Esophagus muscularis mucosa (tissue), 4 donors: ENCODE measurements at places on chromosomes 2 and 18.
A peak's percentile ranks its signal among the peaks of the same experiment; 100 is the strongest.

DNA sequence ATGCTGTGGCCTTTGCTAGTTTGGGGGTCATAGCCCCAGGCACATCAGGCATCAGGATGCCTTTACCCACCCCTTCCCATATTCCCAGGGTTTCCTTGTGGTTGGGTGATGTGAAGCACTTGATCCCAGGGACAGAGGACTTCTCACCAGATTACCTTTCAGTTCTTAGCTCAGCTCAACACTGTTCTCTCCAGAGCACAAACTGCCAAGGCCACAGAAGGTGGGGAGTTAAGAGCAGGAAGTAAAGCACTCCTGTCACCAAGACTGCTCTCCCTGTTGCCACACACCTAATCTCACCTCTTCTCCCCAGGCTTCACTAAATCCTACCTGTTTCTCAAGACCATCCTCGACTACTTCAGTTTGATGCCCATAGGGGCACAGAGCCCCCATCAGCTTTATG is 25.9 kb downstream of the FHOD3 start:
- DNase-seq = peak; percentile 50

DNA sequence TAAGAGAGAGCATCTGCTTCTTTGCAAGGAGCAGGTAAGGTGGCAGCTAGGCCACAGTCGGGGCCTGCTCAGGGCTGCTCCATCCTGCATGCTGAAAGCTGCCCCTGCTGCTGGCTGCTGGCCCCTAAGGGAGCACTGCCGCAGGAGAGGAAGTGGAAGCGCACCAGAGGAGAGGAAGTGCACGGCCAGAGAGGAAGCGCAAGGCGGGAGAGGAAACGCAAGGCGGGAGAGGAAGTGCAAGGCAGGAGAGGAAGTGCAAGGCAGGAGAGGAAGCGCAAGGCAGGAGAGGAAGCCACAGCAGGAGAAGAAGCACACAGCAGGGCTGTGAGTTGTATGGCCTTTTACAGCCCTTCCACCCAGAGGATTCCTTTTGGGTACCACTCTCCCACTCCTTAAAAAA is 539.0 kb upstream of the TNP1 start:
- DNase-seq = peak; percentile 90

- DNase-seq = no peak
Measured at GRCh38 chr2:29744976-29745375, 176.4 kb downstream of the ALK start.

GRCh38 chr2:217106650-217107014 is 246.8 kb upstream of the TNP1 start:
- peak; percentile 81 for DNase-seq

DNA sequence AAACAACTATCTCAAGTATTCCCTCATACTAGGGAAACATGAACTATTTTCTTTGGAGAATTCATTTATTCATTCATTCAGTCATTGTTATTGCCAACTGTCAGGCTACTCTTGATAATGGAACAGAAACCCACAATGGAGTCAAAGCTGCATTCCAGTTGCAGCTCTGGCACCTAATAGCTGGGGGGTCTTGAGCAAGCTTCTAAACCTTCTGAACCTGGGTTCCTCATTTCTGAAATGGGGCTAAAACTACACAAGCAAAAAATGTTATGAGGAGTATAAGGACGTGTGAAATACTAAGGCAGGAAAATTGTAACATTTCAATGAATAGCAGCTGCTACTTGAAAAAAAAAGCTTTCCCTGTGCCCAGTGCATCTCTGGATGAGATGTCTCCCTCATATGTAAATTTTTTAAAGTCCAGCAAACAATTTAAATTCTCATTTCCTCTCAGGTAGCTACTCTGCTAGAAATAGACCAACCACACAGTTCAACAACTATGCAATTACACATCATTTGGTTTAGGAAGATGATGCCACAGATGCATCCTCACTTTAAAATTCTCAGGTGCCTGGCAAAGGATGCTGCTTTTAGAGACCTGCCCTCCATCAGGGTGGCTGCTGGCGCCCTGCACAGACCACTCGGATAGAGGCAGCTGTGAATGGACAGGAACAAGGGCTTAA is 38.5 kb downstream of the SPRED2 start:
- DNase-seq = no peak

GRCh38 chr2:142989273-142990204 is 112.1 kb downstream of the KYNU start:
- DNase-seq = no peak

GRCh38 chr2:202147775-202148174 is 74.7 kb downstream of the KIAA2012 start:
- no peak for DNase-seq

GRCh38 chr2:121898483-121898882 is 143.0 kb downstream of the TSN start:
- no peak for DNase-seq

GRCh38 chr2:119718501-119719260 is 39.7 kb downstream of the TMEM177 start:
- no peak for DNase-seq

DNA sequence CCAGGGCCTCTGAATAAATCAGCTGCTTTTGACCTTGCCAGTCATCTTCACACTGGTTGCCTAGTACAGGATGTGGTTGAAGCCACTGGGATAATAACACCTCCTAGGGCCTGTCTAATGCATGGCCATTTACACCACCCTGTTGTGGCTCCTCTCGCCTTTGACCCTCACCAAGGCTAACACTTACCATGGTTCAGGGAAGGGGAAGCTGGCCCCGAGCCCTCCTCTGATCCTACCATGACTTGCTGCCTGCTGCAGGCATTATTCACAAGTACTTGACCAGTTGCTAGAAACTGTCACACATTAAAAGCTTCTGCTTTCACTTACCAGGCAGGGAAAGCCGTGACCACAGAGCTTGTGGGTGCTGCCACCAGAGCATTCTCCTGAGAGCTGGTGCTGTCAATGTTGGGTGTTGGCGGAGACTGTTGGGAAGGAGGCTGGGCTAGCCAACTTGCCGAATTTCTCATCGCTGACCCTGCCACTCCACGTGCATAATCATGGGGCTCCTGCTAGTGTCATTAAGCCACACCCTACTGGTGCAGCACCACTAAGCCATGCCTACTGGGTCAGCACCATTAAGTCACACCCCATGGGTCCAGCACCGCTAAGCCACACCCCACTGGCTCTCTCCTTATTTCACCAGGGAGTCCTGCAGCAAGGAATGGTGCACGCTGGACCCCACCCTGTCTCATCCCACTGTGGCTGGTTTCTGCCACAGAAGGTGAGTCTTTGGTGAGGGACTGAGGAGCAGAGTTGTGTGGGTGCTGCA is 47.0 kb upstream of the TTC39C start:
- peak; percentile 91 for DNase-seq

DNA sequence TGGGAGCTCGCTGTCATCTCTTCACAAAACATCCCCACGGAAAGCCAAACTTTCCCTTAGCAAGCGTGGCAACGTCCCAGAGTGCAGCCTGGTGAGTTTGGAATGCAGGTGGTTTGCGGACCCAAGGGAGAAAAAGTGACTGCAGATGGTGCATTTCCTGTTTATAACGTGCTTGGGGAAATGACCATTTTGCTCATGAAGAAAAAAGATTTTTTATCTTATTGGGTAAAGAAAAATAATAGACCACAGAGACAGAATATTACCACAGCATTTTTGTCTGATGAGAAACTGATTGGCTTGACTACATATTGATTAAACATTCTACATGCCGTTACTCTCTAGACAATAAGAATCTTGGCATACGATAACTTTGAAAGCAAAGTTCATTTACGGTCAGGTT is 136.5 kb downstream of the COPS8 start:
- DNase-seq = no peak

GRCh38 chr2:212538305-212539071 is at the start of gene ERBB4:
Gene ERBB4 (minus strand): TSS chr2:212538802. CDS start chr2:212538530, 272 bp downstream.
- no peak for DNase-seq

GRCh38 chr18:30277676-30278075 is 764.9 kb downstream of the DSC3 start:
- DNase-seq = no peak

DNA sequence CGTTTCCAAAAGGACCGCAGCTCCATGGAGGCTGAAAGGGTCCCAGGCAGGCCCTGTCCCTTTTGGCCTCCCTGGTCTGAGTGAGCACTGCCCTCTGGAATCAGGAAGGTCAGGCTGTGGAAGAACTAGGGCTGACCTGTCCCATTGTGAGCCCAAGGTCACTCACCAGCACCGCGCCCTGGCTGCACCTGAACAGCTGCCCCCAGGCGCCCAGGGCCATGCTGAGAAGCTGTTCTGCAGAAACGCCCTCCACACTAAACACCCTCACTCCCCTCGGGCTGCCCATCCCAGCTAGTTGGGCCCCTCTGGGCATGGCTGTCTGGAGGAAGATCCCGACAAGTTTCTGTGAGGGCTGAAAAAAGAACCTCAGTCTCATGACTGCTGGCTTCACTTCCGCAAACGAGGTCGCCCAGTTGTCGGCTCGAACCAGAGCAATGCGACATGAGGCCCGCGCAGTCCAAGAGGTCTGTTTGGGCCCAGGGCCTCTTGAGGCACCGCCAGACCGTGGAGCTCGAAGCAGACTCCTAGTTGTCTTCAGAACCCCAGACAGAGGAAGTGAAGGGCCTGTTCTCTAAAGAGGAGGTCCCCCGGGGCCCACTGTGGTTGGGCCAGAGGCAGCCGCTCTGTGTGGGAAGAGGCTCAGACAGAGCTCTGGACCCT is 64.4 kb downstream of the INPP5D start:
- no peak for DNase-seq

- no peak for DNase-seq
Measured at GRCh38 chr2:44680983-44681531, 260.4 kb upstream of the SIX3 start.

GRCh38 chr2:210541290-210541902 is 15.0 kb upstream of the CPS1 start:
- DNase-seq = no peak

GRCh38 chr2:45567974-45568789 is 42.9 kb downstream of the SRBD1 start:
- DNase-seq = no peak

DNA sequence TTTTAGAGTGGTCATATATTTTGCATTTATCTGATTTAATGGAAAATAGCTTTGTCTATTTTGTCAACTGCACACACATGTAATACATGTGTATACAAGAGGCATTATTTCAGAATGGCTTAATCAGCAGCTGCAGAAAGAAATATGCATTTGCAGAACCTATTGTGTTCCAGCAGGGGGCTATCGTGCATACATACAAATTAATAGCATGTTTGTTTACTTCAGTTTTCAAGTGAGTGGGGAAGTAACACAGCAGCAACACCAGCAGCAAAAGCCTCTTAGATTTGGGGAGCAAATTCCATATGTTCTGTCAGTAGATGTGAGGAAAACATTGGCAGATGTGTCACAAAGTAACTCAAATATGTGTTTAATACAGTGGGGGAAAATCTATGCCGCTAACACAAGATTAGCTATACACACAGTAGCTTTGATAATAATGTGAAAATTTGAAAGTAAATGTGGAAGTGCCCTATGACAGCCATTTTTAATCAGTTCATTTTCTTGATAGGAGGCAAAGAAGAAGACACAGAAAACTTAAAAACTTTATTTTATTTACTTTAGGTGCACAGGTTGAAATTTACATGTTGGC is 218.1 kb downstream of the WDR7 start:
- DNase-seq = no peak

- no peak for DNase-seq
Measured at GRCh38 chr2:73063472-73063871, 8.0 kb downstream of the SFXN5 start.

- DNase-seq = no peak
Measured at GRCh38 chr2:121804340-121804739, 48.9 kb downstream of the TSN start.

- DNase-seq = no peak
Measured at GRCh38 chr2:71503837-71504236, 50.5 kb downstream of the DYSF start.

DNA sequence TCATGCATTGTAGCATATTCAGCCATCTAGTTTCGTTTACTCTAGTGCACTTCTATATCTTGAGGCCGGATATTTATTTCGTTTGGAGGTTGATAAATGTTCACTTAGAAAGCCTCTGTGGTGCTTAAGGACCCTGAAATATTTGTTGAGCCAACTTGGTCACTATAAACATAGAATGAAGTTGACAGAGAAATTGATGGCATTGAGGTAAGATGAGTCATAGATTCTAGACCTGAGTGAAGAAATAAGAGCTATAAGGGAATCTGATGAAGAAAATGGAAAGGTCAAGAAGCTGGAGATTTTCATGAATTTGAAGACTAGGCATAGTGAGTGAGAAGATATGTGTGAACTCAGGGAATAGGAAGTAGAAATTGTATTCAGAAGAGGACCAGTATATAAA is 35.9 kb downstream of the EPC2 start:
- DNase-seq = no peak

GRCh38 chr2:237575869-237576862 is 9.8 kb downstream of the PRLH start:
- DNase-seq = no peak

GRCh38 chr2:71895320-71896161 is 252.1 kb downstream of the CYP26B1 start:
- DNase-seq = peak; percentile 86

DNA sequence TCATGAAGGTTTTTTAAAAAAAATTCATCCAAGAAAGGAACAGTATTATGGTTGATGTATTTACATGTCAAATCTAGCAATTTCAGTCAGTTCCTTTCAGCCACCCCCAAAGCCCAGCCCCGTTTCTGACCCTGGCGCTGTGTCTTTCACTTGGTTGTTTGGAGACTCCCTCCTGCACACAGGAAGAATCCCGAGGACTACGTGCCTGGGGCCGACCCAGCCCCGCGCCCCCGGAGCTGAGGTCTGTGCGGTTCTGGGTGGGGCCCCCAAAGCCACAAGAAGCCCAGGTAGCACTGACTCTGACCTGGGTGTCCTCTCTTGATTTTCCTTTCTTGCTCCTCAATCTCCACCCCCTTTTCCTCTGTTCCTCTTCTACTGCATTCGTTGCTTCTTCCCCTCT is 49.1 kb downstream of the TRAPPC12 start:
- no peak for DNase-seq

GRCh38 chr2:240713071-240713927 is 21.6 kb downstream of the AQP12A start:
- DNase-seq = no peak

DNA sequence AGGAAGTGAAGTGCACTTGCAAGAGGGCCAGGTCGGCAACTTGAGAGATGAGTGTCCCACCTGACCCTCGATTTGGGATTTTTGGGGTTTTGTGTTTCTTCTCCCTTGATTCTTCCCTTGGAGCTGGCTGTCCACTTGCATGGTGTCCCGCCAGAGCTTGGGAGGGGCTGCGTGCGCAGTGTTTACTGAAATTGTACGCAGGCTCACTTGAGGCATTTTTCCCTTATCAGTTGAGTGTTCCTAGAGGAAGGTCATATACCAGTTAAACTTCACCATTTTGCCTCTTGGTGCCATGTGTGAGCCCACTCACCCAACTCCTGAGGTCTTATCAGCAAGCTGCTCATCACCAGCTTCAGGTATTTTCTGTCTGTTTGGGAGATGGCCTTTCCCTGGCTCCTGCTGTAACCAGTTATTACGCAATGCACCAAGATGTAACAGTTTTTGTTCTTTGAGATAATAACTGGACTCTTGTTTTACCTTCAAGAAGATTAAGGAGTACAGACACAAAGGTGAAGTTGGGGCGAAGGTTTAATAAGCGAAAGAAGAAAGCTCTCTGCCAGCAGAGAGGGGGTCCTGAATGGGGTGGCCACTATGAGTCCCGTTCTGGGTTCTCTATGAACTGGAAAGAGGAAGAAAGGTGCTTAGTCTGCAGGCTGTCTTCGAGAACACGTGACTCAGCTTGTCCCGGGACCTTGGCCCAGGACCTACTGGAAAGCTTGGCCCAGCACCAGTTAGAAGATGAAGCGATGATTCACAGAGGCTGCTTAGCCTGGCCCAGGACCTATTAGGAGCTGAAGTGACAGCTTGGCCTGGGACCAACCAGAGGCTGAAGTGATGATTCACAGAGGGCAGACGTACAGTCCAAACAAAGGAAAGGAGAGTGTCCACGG is 21.5 kb upstream of the TXNL4A start:
- DNase-seq = peak; percentile 96

GRCh38 chr2:174776675-174777074 is 12.4 kb upstream of the CHRNA1 start:
- no peak for DNase-seq
